GM04503 (cell line): ENCODE measurements at places on chromosomes 12 and 14.

DNA sequence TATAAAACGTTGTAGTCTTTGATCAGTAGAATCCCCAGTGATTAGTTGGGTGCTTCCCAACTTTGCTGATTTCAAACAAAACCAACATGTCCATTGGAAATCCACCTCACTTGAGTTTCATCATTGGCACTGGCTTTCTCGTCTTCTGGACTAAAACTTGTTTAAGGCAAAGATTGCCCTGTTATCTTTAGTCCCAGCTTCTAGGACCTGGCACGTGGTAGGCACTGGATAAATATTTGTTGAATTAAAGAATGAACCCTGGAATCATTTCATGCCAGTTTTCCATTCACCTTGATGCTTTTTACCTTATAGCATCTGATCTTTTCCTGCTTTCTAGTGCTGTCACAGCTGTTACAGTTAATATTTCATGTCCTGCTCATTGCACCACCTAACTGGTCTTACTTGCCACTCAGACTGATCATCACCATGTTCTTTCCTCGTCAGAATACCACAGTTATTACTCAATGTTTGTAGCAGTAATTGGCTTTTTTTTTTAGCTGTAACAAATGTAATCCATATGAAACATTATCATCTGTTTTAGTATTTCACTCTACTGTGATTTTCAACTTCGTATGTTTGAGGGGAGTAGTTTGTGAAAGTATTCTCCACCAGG, 7.3 kb upstream of the C12orf50 start:
- peak; percentile 31 for DNase-seq

DNA sequence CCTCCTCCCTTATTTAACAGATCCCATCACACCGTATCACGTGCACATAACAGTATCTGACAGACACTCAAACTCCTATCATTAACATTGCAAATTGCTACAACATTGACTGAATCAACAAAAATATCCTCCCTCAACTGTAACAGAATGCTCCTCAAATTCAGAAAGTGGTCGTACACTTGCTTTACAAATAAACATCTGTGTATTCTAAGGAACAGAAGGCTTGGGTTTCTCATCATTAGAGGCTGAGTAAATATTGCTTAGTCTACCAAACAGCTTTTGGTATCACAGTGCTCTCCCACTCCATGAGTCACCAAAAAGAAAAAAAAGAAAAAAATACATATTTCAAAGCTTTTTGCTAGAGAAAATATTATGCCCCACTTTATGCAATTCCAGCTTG, 23.9 kb downstream of the FERMT2 start:
- DNase-seq = no peak

DNA sequence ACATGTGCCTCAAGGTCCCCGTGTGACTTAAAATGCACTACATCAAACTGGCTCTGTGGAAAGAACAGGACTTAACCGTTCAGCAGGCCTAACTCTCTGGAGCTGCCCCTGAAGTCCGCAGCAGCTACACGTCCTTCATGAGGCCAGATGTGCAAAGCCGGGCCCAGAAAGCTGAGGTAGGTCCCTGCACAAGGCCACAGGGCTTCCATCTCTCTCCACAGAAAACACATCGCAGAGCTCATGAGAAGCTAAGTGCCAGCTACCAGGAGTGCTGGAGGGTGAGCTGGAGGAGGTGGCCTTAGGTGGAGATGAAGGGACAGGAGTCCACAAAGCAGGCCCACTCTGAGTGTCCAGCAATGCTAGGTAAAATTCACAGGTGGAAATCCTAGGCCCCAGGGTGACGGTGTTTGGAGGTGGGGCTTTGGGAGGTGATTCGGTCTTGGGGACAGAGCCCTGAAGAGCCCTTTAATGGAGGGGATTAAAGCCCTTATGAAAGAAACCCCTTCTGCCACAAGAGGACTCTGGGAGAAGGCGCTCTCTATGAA, 52.4 kb downstream of the VCPKMT start:
- DNase-seq = no peak

GRCh38 chr14:61918998-61919397, 156.8 kb downstream of the SNAPC1 start:
- DNase-seq = no peak

DNA sequence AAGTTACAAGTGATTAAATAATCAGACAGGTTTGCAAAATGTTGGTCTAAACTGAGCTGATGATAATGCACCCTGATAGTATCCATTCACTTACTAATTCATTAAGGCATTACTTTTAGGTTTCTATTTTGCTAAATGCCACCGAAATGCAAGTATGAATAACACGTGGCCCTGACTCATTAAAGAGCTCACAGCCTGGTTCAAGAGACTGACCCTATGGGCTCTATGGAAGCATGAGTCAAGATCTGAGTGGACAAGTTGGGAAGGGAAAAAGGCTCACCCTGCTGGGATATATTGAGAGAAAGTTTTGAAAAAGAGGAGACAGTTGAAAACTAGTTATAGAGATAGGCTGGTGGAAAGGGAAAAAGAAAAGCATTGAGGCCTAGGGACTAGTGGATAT, 14.8 kb upstream of the LRRC9 start:
- DNase-seq = no peak
